ENCODE measurements at places on chromosomes 12 and 14. TPM values are rescaled to one million over a fixed set of nuclear protein-coding genes. Genes with fewer than 3 reads are reported as not detected.

The NEK9 gene
- total RNA-seq, result 41.0 TPM

The MTHFD1 gene
- total RNA-seq, result 46.1 TPM

The GATC gene
- total RNA-seq, result 23.4 TPM

The RTRAF gene
- 86.7 TPM for total RNA-seq

The CPNE6 gene
- total RNA-seq, result not detected

The SNW1 gene
- total RNA-seq, result 68.9 TPM

The NPC2 gene
- 224 TPM for total RNA-seq

The STXBP6 gene
- 12.7 TPM for total RNA-seq

The FOXG1 gene
- not detected for total RNA-seq

The TAS2R42 gene
- total RNA-seq, result not detected

The PTCSC3 gene
- not detected for total RNA-seq

The SERPINA6 gene
- not detected for total RNA-seq

The TAS2R14 gene
- 4.7 TPM for total RNA-seq

The SLC17A8 gene
- total RNA-seq, result not detected

The KRT79 gene
- total RNA-seq, result not detected

The FZD10 gene
- total RNA-seq, result 0.36 TPM

The GALC gene
- total RNA-seq, result 11.0 TPM

The KRT2 gene
- total RNA-seq, result not detected

The FGF23 gene
- total RNA-seq, result not detected

The TRHDE gene
- total RNA-seq, result not detected

The KLRD1 gene
- total RNA-seq, result under 0.01 TPM

The FAM181A gene
- not detected for total RNA-seq

The PROX2 gene
- total RNA-seq, result not detected

The DPY19L2 gene
- total RNA-seq, result 9.3 TPM

The ADGRD1 gene
- 0.73 TPM for total RNA-seq

The VPS29 gene
- 86.6 TPM for total RNA-seq

The EPYC gene
- not detected for total RNA-seq

The CD163 gene
- total RNA-seq, result not detected

The RASSF3 gene
- total RNA-seq, result 62.2 TPM

The KCNMB4 gene
- total RNA-seq, result under 0.01 TPM

The CCND2 gene
- under 0.01 TPM for total RNA-seq

The CCDC196 gene
- total RNA-seq, result not detected

The C12orf75 gene
- 46.6 TPM for total RNA-seq

The C1R gene
- total RNA-seq, result 149 TPM

The RAPGEF3 gene
- total RNA-seq, result not detected

The CRY1 gene
- total RNA-seq, result 20.4 TPM

The PCK2 gene
- 9.3 TPM for total RNA-seq

The HOXC6 gene
- 2.2 TPM for total RNA-seq

The GPD1 gene
- not detected for total RNA-seq

The WNT5B gene
- 0.33 TPM for total RNA-seq

The CPNE8 gene
- total RNA-seq, result 30.4 TPM

The DDIT3 gene
- total RNA-seq, result 13.4 TPM

The PLXNC1 gene
- total RNA-seq, result 254 TPM

The DCAF5 gene
- total RNA-seq, result 22.0 TPM

The TAS2R9 gene
- total RNA-seq, result 0.46 TPM

The ZFHX2 gene
- 0.15 TPM for total RNA-seq

The CEBPE gene
- total RNA-seq, result not detected
